Fibroblast of lung (primary cell): ENCODE measurements at places on chromosomes 16 and 17. TPM values are rescaled to one million over a fixed set of nuclear protein-coding genes. Genes with fewer than 3 reads are reported as not detected.

The ADCY9 gene
- polyA plus RNA-seq = 21.1 and 22.1 TPM in 2 replicates

The MAP1LC3B gene
- polyA plus RNA-seq = 50.6 and 67.6 TPM in 2 replicates

The CTRB2 gene
- polyA plus RNA-seq = not detected in 2 replicates

The CSH1 gene
- polyA plus RNA-seq = not detected in 2 replicates

The HBA2 gene
- 0.19 TPM in 1 of 2 replicates, not detected in the other for polyA plus RNA-seq

The NXN gene
- polyA plus RNA-seq = 38.5 and 75.6 TPM in 2 replicates

The TP53TG3C gene
- not detected in 2 replicates for polyA plus RNA-seq

The WRAP53 gene
- 3.0 and 7.2 TPM in 2 replicates for polyA plus RNA-seq
